ENCODE measurements at places on chromosomes 3 and 15.

DNA sequence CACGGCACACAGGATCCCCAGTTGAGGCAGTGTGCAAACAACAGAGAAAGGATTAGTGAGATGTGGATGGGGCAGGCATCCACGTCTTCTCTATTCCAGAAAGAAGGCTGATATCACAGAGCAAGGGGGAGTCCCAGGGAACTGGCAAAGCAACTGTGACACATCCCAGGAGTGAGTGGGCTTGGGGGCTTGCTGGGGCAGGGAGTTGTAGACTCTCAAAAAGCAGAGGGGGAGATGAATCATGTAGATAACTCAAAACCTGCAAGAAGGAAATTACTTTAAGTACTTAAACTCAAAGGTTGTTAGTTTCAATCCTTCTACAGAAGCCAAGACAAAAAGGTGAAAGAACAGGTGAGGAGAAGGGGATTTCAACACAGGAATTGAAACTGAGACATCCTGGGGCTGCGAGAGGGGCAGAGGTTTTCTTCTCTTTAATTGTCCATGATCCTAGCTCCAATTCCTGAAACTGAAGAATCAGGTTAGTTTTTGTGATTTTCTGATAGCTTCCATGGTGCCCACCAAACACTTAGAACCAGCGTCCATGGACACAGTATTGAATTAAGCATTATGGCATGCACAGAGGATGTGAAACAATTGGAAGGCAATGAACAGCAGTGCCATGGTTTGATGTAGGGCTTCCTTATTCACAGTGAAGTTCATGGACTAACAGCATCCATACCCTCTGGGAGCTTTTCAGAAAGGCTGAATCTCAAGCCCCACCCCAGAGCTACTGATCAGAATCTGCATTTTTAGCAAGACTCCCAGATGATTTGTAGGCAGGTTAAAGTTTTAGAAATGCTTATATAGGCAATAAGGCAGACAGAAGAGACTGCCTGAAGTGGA lies 52.0 kb downstream of the CCR3 start:
- H3K27ac ChIP-seq, result peak overlapping the region; percentile 43
- H3K27me3 ChIP-seq, result no peaks in the 10 kb centered on the region
- H3K4me3 ChIP-seq, result no peak overlapping the region
- peaks cover 40% of the 10 kb centered on the region for H3K4me1 ChIP-seq
- no peak for DNase-seq

- H3K4me3 ChIP-seq, result peak overlapping the region; percentile 58
- H3K36me3 ChIP-seq, result no peaks in the 10 kb centered on the region
- no peak for DNase-seq
- peaks cover 1% of the 10 kb centered on the region for H3K27me3 ChIP-seq
Measured at GRCh38 chr15:61527836-61528580, 298.9 kb upstream of the RORA start.

DNA sequence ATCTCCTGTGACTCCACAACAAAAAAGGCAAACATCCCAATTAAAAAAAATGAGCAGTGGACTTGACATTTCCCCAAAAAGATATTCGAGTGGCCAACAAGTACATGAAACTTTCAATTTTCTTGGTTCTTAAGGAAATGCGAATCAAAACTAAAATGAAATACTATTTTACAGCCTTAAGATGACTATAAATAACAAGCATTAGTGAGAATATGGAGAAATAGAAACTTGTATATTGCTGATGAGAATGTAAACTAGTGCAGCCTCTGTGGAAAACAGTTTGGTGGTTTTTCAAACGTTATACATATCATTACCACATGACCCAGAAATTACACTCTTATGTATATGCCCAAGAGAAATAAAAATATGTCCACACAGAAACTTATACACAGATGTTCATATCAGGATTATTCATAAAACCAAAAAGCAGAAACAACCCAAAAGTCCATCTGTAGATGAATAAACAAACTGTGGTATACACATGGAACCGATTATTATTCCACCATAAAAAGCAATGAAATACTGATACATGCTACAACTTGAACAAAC lies 153.2 kb upstream of the GPR149 start:
- H3K4me3 ChIP-seq, result no peak overlapping the region
- H3K4me1 ChIP-seq, result no peaks in the 10 kb centered on the region
- no peaks in the 10 kb centered on the region for H3K36me3 ChIP-seq
- no peaks in the 10 kb centered on the region for H3K27me3 ChIP-seq
- no peak overlapping the region for H3K27ac ChIP-seq

- no peaks in the 10 kb centered on the region for H3K36me3 ChIP-seq
- no peak for DNase-seq
- peak overlapping the region; percentile 84 for H3K4me3 ChIP-seq
Measured at GRCh38 chr15:80061582-80061981, 2.1 kb downstream of the ZFAND6 start.

DNA sequence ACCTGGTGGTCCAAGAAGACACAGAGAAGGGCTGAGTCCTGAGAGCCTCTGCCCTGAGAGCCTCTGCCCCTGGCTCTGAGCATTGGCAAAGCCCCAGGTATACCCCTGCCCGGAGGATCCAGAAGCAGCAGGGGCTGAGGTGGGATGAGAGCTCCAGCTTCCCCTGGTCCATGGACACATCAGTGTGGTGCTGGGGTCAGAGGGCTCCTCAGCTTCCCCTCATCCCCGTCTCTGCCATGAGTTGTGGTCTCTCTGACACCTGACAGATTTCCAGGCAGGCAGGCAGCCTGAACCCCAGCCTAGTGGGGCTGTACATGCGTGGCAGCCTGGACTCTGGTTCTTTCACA lies 3.5 kb upstream of the KLF15 start:
- H3K4me1 ChIP-seq, result peaks cover 10% of the 10 kb centered on the region
- H3K36me3 ChIP-seq, result no peaks in the 10 kb centered on the region
- DNase-seq, result no peak
- no peak overlapping the region for H3K4me3 ChIP-seq
- H3K27ac ChIP-seq, result no peak overlapping the region

DNA sequence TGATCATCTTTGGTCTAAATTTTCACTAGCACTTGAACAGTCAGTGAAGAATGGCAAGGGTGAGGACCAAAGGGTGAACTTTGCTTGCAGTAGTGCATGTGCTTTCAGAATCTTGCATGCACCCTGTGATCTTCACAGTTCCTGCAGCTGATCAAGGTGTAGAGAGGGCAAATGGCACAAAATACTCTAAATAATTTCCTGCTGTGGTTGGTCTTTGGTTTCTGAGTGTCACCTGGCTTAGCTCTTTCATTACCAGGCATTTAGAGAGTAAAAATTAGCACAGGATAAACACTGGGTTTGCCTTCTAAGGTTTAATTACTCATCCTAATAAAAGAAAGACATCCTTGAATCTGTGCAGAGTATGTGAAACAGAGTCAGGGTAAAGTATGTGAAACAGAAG lies 11.4 kb downstream of the TIPARP start:
- peaks cover 35% of the 10 kb centered on the region for H3K4me1 ChIP-seq
- DNase-seq, result no peak
- H3K27me3 ChIP-seq, result no peaks in the 10 kb centered on the region

DNA sequence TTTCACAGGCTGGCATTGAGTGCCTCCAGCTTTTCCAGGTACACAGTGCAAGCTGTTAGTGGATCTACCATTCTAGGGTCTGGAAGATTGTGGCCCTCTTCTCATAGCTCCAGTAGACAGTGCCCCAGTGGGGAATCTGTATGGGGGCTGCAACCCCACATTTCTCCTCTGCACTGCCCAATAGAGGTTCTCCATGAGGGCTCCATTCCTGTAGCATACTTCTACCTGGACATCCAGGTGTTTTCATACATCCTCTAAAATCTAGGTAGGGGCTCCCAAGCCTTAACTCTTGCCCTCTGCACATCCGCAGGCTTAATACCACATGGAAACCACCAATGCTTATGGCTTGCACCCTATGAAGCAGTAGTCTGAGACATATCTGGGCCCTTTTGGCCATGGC lies 15.1 kb upstream of the CCR2 start:
- peaks cover 5% of the 10 kb centered on the region for H3K36me3 ChIP-seq
- H3K27ac ChIP-seq, result no peak overlapping the region
- no peak for DNase-seq
- H3K4me1 ChIP-seq, result no peaks in the 10 kb centered on the region
- H3K27me3 ChIP-seq, result no peaks in the 10 kb centered on the region
- no peak overlapping the region for H3K4me3 ChIP-seq

GRCh38 chr15:47754312-47754711 lies 37.0 kb downstream of the SEMA6D start:
- no peaks in the 10 kb centered on the region for H3K4me1 ChIP-seq
- H3K27me3 ChIP-seq, result no peaks in the 10 kb centered on the region
- no peak overlapping the region for H3K4me3 ChIP-seq
- H3K27ac ChIP-seq, result no peak overlapping the region
- H3K36me3 ChIP-seq, result peaks cover 1% of the 10 kb centered on the region
- DNase-seq, result no peak

DNA sequence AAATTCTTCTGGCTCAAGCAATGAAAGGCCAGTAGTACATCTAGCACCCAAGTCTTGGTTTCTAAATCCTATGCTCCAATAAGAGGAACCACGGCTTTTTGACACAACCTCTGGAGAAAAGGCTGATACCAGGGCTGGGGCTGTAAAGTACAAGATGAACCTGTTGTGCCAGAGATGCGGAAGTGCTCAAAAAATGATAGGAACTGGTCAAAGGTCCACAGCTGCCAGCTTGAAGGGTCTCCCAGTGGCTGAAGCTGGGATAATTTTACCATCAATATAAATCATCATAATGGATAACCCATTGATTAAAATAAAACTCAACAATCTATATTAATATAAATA lies 558 bp upstream of the NCEH1 start:
- H3K27me3 ChIP-seq, result no peaks in the 10 kb centered on the region
- peak overlapping the region; percentile 92 for H3K4me3 ChIP-seq
- no peaks in the 10 kb centered on the region for H3K36me3 ChIP-seq
- H3K27ac ChIP-seq, result peak overlapping the region; percentile 82

GRCh38 chr3:125433611-125434041 lies 58.5 kb upstream of the ZNF148 start:
- no peak overlapping the region for H3K4me3 ChIP-seq
- peaks cover 5% of the 10 kb centered on the region for H3K4me1 ChIP-seq
- no peaks in the 10 kb centered on the region for H3K27me3 ChIP-seq
- no peak overlapping the region for H3K27ac ChIP-seq
- no peak for DNase-seq

DNA sequence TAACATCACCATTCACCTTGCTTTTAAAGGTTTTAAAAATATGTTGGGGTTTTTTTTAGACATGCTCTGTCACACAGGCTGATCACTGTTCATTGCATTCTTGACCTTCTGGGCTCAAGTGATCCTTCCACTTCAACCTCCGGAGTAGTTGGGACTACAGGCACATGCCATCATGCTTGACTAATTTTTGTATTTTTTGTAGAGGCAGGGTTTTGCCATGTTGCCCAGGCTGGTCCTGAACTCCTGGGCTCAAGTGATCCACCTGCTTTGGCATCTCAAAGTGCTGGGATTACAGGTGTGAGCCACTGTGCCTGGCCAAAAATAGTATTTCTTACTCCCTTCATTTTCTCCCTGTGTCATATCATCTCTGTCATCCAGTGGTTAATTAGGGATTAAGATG lies 101.4 kb downstream of the PIK3R4 start:
- H3K4me1 ChIP-seq, result no peaks in the 10 kb centered on the region
- H3K36me3 ChIP-seq, result no peaks in the 10 kb centered on the region
- no peak for DNase-seq
- no peak overlapping the region for H3K27ac ChIP-seq
- H3K4me3 ChIP-seq, result no peak overlapping the region

All from memory B cell (primary cell).